ENCODE measurements at places on chromosomes 2 and 18.

GRCh38 chr2:207835805-207836204 is 66.1 kb upstream of the FZD5 start:
- DNase-seq: no peak

GRCh38 chr18:3790703-3791102 is 340.7 kb downstream of the TGIF1 start:
- DNase-seq: no peak

DNA sequence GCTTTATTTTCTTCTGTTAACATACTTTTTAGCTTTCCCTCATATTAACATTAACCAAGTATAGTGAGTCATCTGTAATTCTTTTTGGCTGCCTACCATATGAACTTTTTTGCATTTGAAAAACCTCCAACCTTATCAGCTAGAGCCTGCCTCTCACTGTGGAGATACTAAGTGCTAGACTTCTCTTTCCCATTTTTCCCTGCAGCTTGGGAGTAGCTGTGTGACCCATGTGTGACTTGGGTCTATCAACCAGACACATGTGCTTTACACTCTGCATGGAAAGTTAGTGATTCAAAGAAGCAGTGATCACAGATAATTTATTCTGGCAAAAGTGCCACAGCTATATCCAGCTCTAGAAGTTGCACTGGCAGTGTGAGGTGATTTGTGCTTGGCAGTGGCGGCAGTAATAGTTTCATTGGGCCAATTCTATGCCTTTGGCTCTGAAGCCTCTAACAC is 36.3 kb downstream of the PREPL start:
- DNase-seq: no peak

DNA sequence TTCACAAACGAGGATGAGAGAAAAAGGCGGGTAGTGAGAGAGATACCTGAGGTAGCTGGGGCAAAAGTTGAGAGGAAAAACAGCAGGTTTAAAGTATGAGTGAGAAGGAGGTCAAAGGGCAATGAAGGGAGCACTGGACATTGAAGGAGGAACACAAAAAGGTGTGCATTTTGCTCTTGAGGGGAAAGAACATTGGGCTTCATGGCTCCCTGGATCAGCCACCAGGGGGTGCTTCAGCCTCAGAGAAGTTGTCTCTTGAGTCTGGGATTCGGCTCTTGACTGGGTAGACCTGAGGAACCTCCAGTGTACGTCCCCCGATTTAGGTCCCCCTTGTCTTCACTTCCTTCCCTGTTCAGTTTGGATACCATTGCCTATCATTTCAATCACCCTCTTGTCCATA is 128.5 kb downstream of the RAPGEF4 start:
- peak; percentile 11 for DNase-seq

DNA sequence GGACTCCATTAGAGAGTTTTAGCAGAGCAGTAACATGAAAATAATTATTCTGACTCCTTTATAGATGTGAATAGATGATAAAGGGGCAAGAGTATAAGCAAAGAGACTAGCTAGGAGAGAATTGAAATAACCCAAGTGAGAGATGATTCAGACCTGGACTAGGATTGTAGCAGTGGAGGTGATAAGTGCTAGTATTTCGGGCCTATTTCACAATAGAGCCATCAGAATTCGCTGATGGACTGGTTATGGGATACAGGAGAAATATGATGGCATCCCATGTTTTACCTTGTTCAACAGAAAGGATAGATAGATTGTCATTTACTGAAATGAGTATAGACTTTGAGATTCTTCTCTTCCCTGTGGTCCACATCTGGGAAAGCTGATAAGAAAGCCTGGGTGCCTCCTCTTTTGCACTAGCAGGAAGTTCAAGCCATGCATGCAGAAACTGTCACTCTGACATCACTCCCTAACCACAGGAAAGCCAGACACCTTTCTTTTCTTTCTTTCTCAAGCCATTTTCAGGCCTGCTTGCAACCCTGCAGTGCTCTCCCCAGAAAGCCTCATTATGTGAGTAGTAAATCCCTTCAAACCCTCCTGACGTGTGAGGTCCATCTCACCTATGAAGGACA is 25.3 kb downstream of the DYNAP start:
- peak; percentile 11 for DNase-seq

- no peak for DNase-seq
These were observed 144.0 kb downstream of the ACOXL start for GRCh38 chr2:110876167-110876999.

DNA sequence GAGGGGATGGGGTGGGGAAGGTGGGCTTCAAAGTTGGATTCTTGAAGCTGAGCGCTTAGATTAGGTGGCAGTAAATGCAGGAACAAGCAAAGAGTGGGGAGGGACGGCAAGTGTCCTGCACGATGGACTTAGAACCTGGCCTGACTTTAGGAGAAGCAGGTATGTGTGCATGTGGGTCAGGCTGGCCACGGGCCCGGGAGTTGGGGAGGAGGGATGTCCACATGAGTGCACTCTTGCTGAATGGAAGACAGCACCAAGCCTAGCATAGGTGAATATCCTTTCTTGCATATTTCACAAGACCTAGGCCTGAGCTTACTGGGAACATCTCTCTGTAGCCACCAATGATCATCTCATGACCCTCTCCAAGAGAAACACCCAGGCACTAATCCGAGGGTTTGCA is 96.1 kb downstream of the DDX1 start:
- no peak for DNase-seq

DNA sequence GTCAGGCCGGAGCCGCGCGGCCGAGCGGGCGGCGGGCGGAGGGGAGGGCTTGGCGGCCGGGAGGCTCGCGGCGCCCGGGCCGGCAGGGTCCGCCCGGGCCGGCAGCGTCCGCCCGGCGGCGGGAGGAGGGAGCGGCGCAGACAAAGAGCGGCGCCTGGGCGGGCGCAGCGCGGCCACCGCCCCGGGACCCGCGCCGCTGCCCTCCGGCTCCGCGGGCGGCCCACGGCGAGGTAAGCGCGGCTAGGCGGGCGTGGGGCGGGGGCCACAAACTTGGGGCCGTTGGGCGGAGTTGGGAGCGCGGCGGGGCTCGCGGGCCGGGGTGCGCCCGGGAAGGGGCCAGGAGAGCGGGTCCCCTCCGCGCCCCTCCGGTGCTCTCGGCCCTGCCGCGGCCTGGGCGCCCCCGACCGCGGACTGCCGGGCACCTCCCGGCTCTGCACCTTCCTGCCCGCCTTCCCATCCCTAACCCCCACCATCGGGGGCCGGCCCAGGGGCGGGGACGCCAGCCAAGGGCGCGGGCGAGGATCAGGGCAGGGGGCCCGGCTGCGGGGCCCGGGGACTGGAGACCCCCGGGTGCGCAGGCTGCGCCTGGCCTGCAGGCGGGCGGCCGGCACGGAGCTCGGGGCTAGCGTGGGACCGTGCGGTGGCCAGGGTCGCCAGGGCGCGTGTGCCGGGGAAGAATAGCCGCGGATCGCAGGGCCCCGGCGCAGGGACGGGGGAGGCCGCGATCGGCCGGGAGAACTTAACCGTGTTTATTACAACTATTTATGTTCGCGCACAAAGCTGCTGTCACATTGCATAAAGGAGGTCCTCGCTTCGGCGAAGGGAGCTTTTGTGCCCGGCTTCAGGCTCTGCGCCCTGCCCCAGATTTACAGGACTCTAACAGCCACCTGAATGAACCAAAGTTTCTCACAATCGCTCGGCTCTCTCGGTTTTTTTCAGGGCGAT is at the start of gene NCK2:
Gene NCK2 (plus strand): TSS at position 4 of the 945 bp plus-strand sequence. CDS start 110,152 bp downstream, outside the sequence.
- DNase-seq: peak; percentile 38

GRCh38 chr2:113867571-113867970 is 22.3 kb upstream of the ACTR3 start:
- DNase-seq: no peak

DNA sequence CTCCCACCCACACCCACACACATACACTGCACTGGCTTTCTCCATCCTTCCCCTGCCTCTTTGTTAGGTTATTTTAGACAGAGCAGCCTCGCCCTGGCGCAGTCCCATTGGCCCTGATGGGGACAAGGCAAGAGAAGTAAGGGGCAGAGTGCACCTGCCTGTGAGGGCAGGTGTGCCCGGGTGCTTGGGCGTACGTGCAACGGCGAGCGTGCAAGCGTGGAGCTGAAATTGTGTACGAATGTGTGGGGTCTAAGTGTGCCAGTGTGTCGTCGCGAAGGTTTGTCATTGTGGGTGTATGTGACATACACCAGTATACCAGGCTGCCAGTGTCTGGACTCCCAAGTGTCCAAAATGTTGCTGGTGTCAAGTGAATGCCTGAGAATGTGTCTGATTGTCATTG is 544 bp downstream of the LRATD1 start:
- no peak for DNase-seq

GRCh38 chr2:216803791-216804190 is 56.1 kb downstream of the TNP1 start:
- no peak for DNase-seq

- no peak for DNase-seq
These were observed 83.6 kb downstream of the HS1BP3 start for GRCh38 chr2:20567159-20567925.

DNA sequence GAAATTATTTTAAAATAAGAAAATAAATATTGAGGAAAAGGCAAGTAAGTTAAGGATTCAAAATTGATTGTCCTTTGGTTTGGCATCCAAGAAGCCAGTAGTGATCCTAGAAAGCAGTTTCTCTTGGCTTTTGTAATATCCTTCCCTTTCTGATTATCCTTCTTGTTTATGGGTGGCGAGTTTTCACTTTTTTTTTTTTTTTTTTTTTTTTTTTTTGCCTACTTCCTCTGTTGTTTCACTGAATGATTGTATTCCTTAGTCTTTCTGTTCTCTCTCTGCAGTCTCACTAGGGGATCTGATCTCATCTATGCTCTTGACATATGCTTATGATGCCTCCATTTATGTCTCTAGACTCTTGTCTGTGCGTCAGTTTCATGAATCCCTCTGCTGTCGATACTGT is 4.2 kb downstream of the NAPG start:
- no peak for DNase-seq

DNA sequence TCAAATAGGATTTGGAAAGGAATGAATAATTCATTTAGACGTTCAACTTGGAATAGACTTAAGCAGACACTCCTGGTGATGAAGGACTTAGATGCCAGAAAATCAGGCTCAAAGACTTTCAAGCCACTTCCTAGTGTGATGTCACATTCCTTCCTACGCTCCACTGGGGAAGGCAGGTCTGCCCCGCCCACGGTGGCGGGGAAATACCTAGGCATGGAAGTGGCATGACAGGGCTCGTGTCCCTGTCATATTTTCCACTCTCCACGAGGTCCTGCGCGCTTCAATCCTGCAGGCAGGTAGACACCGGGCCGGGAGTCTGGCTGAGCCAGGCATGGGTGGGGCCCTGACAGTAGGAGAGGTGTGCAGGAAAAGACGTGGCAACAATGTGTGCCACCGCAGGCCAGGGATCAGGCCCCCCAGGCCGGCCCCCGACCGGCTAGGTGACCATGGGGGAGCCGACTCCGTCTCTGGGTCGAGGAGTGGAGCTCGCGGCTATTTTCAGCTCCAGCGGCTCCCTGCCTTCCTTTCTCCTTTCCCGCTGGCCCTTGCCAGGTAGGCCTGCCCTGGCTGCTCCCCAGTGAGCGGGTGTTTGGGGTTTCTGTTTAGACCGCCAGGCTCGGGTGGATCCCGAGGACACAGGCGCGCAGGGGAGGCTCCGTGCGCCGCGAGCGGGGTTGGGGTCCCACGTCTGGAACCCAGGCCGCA is at the start of gene IL1RL2:
Gene IL1RL2 (plus strand): TSS at position 233 of the 705 bp plus-strand sequence. CDS start 845 bp downstream, outside the sequence.
- no peak for DNase-seq

DNA sequence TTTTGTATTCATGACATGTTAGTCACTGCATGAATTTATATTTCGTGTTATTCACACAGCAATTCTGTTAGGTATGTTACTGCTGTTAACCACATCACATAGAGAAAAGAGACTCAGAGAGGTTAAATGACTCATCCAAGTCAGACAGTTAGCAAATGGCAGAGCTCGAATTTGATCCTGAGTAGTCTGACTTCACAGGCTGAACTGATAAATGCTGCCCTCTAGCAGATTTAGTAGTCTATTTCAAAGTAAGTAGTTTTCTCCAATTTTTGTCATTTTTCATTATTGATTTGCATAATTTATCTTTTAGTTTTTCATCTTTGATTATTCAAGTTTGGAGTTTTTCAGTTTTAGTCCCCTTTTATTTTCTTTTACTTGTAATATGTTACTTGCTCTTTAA is 58.3 kb downstream of the WDR7 start:
- DNase-seq: peak; percentile 56

- no peak for DNase-seq
These were observed 202.3 kb downstream of the MREG start for GRCh38 chr2:215811003-215811402.

DNA sequence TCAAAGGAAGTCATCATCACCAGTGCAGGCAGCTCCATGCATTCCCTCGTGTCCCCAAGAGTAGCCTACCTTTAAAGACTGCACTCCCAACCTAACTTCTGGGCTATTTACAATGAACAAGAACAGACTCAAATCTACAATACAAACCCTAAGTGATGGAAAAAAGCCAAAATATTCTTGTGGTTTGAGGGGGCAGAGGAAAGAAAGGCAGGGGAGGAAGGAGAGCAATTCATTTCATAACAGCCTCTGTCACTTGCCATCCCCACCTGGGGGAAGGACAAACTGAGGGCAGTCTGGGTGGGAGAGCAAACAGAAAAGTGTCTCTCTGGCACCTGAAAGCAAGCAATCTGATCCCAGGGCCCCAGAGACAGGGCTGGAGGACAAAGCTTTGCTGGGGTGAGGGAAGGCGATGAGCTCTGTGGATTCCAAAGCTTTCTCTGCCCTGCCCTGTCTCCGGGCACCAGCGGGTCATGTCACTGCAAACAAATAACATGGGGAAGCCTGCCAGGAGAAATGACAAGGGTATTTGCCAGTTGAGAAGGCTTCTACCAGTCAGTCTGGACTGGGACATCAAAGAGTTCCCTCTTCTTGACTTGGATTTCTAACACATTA is 528.0 kb upstream of the TNP1 start:
- no peak for DNase-seq

DNA sequence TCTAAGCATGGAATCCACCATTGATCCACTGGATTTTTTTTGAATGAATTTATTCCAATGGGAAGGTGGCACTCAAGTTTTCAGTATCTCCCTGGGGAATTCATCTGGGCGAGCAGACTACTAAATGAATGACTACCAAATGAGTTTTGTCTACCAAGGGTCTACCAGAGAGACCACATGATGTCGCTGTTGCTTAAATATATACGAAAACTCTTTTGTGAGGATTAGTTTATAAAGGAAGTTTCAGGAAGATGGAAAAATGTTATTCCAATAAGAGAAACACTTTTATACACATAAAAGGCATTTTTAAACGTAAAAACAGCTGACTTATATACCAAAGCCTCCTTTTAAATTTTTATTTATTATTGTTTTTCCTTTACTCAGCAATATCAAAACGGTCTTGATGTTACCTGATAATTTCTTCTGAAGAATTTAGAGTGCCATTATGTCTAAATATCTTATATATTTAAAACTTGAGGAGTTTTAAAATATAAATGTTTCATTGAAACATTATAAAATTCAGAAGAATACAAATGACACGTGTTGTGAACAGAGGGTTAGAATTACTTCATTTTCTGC is 139.7 kb downstream of the HRH4 start:
- peak; percentile 31 for DNase-seq

DNA sequence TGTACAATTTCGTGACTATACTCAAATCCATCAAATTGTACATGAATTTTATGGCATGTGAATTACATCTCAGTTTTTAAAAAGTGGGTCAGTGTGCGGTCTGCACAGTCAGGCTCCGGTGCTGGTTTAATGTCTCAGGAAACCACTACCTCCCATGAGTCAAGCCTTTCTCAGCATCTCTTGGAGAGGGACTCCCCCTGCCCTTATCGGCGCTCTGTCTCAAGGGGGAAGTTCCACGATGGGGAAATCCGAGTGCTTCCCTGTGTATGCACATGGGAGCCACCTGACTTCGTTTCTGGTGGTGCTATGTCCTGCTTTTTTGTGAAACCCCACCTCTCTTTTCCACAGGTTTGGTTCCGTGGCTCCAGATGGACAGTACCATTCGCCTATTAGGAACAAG is 72.5 kb downstream of the ACOXL start:
- no peak for DNase-seq

- DNase-seq: no peak
These were observed 112.2 kb downstream of the TANC1 start for GRCh38 chr2:159080641-159081040.

Data from MM.1S (cell line).